Activated naive CD4-positive, alpha-beta T cell treated with anti-CD3 and anti-CD28 coated beads, Interleukin-2, amount 50 U/mL, for 16 hours (primary cell): ENCODE measurements at places on chromosomes 13 and 19.
A peak's percentile ranks its signal among the peaks of the same experiment; 100 is the strongest.

DNA sequence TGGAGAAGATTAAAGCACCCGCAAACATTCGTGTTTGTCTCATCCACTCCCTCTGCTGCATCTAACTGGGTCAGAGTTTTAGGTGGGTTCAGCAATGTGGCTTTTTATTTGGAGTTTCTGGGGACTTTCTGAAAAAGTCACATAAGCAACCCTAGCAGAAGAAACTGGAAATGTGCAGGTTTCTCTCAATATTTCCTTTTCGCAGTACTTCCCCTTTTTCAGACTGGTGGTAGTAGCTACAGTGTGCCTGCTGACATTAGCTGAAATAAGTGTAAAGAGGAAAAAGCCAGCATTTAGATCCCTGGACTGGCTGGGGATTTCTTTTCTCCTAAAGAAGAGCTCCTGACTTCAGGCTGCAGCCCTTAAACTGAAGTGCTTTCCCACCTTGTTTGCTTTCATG is 15.9 kb upstream of the OLFM4 start:
- DNase-seq = no peak

DNA sequence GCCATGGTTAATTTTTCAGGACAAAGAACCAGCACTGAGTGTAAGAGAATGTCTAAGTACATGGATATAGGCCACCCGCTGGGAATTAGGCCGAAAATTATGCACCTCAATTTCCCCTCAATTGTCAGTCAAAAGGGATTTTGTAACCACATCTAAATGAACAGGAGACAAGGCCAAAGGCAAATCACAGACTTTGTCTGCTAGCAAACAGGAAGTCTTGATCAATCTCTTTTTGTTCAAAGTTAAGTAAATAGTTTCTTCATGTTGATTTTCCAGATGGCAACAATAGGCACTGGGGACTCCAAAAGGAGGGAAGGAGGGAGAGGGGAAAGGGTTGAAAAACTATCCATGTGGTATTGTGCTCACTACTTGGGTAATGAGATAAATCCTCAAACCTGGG is 276.0 kb downstream of the COG6 start:
- DNase-seq = no peak

DNA sequence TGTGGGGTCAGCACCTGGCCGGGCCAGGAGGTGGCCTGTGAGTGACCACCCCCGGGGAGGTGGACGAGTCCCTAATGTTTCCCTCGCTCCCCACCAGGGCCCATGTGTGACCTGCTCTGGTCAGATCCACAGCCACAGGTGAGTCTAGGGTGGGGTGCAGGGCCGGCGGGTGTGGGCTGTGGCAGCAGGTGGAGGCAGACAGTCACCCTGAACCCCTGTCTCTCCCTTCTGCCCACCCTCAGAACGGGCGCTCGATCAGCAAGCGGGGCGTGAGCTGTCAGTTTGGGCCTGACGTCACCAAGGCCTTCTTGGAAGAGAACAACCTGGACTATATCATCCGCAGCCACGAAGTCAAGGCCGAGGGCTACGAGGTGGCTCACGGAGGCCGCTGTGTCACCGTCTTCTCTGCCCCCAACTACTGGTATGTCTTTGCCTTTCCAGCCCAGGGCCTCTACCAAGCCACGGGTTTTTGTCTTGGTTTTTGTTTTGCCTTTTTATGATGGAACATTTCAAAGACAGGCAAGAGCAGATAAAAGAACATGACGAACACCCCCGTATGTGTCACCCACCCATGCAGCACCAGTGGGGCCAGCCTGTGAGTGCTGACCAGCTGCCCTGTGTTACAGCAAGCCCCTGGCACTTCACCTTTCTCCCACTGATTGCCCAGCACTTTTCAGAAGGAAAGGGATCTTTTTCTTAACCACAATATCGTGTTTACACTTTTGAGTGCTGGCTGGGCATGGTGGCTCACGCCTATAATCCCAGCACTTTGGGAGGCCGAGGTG is 24.9 kb downstream of the CCDC8 start:
- DNase-seq = no peak

DNA sequence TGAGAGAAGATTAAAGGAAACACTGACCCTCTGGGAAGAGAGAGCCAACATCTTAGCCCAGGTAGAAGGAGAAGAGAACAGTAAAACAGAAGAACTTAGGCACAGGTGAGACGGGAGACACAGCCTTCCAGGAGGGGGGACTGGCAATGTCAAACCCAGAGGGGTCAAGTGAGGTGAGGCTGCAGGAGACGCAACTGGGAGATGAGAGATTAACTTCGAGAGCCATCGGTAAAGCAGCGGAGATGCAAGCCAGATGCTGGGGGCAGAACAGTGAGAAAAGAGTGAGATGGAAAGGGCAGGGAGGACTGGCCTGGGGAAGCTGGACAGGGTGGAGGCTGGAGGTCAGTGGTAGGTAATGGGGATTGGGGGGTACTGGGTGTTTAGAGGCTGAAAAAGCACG is 5.2 kb downstream of the INSR start:
- no peak for DNase-seq

GRCh38 chr19:45154064-45154827 is 6.5 kb downstream of the NKPD1 start:
- no peak for DNase-seq

- no peak for DNase-seq
Observed at GRCh38 chr13:75467040-75467728, 14.8 kb downstream of the TBC1D4 start.

DNA sequence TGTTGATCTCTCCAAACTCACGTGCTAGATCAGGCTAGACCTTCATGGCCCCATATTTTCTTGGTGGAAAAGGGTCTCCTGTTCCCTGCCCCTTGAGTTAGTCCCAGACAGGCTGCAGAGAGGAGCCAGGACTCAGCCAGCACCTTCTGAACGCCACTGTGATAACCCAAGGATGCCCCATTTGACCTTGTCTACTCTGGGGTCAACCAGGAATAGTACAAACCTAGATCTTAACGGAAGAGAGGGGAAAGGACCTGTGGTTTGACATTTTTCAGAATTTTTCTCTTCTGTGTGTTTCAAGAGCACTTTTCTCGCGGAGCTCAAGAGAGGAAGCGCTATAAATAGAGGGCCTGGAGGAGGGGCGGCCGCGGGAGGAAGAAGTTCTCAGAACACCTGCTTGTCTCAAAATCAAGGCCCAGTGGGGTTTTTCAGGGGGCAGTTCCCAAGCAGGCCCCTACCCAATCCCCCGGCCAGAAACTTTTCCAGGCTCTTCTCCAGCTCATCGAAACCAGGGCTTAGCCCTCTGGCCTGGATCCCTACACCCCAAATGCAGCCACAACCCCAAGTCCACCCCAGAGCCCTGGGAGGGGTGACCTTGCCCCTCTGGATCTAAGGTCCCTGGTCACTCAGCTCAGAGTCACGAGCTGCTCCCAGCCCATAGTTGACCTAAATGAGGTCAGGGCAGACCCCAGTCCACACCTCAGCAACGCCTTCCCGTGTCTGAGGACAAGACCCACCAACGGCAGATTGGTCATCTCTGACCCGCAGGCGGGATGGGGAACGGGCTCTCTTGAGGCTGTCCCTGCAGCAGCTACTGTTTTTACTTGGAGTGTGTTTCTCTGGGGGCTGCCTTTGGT is 75.6 kb upstream of the TM9SF2 start:
- peak; percentile 50 for DNase-seq

GRCh38 chr19:18266771-18267686 is 7.2 kb downstream of the IQCN start:
- no peak for DNase-seq

GRCh38 chr13:28741084-28741491 is 22.3 kb upstream of the SLC46A3 start:
- no peak for DNase-seq

DNA sequence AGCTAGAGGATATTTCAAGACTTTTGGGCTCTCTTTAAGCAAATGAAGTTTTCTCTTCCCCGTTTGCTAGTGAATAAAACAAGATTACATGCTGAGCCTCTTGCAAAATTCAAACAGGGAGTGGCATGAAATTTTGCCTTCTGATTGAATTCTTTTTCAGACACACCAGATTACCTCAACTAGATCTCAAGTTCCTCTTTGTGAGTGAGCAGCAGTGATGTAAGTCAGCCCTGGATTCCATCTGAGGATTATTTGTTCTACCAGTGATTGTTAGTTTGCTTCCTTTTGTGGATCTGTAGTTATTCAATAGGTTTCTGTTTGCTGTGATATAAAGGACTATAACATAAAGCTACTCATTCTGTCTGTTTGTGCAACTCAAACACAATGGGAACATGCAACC is 407.7 kb downstream of the LMO7 start:
- no peak for DNase-seq

- no peak for DNase-seq
Observed at GRCh38 chr13:40170091-40170490, 496.4 kb downstream of the FOXO1 start.

- no peak for DNase-seq
Observed at GRCh38 chr13:112779856-112780604, 90.2 kb downstream of the ATP11A start.

- DNase-seq = no peak
Observed at GRCh38 chr13:73168226-73168952, 109.6 kb downstream of the KLF5 start.

DNA sequence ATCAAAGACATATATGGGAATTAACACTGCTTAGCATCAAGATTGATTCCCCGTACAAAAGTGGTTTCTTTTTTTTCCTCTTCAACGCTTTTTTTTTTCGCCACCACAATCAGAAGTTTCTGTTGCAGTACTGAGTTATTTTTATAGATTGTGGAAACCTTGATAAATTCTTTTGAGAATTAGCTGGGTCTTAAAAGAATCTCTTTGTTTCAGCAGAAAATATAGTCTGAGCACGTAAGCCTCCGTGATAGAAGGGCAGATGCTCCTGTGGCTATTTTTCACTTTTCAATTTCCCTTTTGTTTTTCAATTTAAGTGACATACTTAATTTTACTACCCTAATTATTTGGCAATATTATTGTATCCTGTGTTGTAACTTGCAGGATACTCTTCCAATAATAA is 531.8 kb downstream of the DCT start:
- no peak for DNase-seq

DNA sequence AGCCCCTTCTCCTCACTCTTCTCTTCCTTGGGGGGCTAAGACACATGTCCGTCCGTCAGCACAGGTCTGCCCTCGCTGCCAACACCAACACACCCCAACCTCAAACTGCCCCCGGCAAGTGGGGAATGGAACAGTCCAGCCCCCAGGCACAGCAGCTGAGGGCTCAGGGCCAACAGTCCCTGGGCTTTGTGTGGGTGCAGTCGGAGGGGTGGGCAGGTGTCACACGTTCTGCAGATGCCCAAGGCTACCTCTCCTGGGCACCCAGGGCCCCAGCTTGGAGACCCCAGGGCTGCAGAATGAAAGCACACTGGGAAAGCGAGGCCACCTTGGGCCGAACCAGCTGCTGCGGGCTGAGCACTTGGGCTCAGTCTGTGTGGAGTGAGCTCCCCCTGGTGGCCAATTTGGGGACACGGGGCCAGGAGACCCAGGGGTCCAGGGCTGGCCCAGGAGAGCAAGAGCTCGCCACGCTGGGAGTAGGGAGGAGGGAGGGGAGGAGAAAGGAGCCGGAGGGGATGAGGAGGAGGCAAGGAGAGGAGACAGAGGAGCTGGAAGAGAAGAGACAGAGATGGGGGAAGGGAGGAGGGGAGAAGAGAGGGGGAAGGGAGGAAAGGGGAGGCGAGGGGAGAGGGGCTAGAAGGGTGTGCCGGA is 14.0 kb upstream of the ATP8B3 start:
- peak; percentile 77 for DNase-seq

GRCh38 chr19:954672-955494 is 29.0 kb downstream of the ARID3A start:
- DNase-seq = no peak

DNA sequence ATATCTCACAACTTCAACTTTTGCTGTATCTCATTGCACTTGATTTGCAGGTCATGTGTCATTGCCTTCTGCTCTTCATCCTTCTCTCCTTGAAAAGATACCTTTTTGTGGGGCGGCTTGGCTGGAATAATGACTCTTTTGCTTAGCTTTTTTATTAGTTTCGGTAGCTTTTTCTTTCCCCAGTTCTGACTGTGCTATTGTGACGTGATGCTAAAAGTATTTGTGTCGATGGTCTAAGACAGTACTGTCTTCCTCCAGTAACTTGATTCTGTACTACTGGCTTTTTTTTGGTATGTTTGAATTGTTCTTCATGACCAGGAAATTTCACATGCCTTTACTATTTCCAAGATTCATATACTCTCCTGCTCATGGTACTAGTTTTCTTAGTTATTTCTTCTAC is 63.1 kb downstream of the SLITRK1 start:
- DNase-seq = no peak

- no peak for DNase-seq
Observed at GRCh38 chr19:18742838-18743783, 48.0 kb downstream of the COMP start.

DNA sequence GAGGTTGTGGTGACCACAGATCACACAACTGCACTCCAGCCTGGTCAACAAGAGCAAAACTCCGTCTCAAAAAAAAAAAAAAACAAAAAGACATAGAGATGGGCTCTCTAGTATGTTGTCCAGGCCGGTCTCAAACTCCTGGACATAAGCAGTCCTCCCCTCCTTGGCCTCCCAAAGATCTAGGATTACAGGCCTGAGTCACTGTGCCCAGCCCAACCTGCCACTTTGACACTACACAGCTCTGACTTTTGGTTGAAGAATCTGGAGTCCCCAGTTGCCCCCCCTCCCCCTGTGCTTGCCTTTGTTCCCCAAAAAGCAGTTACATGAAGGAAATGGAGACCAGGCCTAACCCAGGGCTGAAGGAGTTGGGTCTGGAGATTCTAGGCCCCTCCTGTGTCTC is 12.9 kb downstream of the CARM1 start:
- no peak for DNase-seq

DNA sequence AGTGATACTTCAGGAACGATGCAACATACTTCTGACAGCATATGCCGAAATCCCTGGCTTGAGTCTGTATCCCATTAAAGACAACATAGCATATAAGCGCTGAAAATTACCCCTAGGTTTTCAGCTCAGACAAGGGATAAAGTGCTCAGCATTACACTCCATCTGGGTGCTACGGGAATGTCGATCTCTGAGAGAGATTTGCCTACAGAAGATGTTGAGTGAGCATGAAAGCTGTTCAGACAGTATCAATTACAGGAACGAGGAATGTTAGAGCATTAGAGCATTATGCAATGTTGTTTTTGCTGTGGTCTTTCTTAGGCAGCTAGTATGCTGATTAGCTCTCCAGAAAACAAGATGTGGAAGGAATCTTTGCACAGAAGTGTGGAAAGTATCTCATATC is 484.5 kb downstream of the LIG4 start:
- no peak for DNase-seq

- DNase-seq = no peak
Observed at GRCh38 chr13:114259974-114260373, 21.4 kb upstream of the UPF3A start.

DNA sequence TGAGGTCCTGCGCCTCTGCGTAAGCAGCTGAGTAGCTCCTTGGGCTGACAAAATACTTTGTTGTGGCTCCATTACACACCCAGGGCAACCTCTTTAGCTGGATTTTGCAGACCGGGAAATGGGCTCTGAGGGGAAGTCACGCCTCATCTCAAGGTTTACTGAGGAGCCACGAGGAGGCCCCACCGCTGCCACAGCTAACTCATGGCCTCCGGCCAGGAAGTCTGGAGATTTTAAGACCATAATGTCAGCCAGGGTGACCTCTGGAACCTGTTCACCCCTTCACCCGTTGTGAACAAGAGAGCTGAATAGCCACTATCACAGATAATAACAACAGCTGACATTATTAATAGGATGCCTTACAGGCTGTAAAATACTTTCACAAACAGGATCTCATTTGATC is 351.3 kb upstream of the TMTC4 start:
- no peak for DNase-seq

- no peak for DNase-seq
Observed at GRCh38 chr19:40774916-40775631, at the start of gene MIA. MIA (plus strand) TSS chr19:40775521; CDS start chr19:40775543, 22 bp downstream.

GRCh38 chr13:99237981-99238662 is 20.1 kb downstream of the GPR18 start:
- DNase-seq = peak; percentile 23
